RWPE1 (cell line): ENCODE measurements at places on chromosomes 16 and 17.

DNA sequence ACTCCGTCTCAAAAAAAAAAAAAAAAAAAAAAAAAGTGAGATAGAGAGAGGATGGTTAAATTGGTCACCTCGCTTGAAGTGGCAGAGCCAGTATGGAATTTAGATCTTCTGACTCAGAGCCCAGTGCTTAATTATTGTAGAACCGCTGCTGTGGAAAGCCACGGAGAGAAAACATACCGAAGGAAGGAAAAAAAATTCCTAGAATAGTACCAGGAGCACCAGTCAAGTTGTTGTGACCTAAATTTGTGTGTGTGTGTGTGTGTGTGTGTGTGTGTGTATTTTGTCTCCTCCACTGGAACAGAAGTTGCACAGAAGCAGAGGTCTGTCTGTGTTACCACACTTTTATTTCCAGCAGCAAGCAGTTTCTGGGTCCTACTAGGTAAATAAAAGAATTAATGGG, 10.6 kb upstream of the NUP85 start:
- DNase-seq = no peak

DNA sequence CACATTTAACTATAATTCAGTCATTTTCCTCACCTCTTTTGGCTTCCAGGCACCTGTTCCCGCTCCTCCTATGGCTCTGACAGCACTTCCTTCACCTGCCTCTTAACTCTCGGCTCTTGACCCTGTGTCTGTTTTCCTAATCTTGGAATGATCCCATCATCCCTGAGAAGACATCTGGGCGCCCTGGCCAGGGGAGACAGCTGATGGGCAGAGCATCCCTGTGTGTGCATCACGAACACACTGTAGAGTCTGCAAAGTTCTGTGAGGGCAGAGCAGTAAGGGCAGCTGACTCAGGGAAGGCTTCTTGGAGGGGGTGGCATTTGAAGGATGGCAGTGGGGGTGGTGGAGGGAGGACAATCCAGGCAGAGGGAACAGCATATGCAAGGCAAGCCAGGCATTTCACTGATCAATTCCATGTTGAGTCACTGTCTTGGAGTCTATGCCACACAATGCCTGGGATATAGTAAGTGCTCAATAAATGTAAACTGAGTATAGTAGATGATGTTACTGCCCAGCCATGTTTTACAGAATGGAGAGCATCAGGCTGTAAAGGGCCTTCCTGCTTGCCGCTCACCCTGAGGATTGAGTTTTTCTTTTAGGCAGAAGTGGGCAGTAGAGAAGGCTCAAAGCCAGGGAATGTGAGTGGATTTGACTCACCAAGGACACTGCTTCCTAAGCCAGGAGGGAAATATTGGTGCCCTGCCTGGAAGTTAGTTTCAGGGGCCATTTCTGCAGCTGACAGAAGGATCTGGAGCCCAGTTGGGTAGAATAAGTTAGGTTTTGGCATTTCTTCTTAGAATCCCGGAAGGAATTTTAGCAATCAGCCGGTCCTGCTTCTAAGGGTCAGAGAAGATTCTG, 5.8 kb upstream of the RAB11FIP4 start:
- DNase-seq = no peak

DNA sequence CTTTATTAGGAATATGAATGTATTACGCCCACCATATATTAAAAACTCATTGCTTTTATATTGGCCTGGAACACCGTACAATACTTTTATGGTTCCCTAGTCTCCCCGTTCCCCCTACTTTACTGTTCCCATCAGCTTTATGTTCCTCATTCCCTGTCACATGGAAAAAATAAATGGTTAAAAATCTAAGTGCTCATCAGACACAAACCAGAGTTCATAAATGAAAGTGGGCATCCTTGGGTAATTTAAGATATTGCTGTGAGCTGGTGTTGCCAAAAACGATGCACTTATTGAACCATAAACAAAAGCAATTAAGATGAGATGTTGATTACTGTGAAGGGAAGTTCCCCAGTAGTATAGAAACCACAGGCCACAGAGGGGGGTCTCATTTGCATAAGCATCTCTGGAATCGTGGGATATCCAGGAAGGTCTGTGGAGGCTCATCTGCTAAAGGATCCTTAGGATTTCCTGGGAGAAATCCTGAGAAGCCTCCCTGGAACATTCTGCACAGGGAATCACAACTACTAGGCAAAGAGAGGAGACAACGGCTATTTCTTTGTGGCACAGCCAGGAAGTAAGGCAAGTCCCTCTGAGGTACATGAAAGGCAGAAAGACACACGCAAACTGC, 591.4 kb upstream of the CDH11 start:
- DNase-seq = no peak

DNA sequence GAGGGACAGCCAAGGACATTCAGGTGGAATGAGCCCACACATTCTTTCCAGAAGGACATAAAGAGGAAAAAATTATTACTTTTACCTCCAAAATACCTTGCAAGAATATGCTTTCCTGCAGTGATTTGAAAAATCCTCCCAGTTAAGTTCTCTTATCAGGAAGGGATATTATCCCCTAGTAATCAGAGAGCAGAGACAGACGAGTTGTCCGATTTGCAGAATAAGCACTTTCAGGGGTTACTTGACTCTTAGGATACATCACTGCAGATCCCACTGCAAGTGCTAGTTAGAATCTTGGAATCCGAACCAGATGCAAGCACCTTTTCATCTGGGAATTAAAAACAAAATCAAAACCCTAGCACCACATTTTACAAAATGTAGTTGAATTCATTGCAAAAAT, 33.6 kb downstream of the FOXL1 start:
- DNase-seq = no peak

- DNase-seq = no peak
Observed at GRCh38 chr16:81477697-81478693, 33.4 kb downstream of the CMIP start.

DNA sequence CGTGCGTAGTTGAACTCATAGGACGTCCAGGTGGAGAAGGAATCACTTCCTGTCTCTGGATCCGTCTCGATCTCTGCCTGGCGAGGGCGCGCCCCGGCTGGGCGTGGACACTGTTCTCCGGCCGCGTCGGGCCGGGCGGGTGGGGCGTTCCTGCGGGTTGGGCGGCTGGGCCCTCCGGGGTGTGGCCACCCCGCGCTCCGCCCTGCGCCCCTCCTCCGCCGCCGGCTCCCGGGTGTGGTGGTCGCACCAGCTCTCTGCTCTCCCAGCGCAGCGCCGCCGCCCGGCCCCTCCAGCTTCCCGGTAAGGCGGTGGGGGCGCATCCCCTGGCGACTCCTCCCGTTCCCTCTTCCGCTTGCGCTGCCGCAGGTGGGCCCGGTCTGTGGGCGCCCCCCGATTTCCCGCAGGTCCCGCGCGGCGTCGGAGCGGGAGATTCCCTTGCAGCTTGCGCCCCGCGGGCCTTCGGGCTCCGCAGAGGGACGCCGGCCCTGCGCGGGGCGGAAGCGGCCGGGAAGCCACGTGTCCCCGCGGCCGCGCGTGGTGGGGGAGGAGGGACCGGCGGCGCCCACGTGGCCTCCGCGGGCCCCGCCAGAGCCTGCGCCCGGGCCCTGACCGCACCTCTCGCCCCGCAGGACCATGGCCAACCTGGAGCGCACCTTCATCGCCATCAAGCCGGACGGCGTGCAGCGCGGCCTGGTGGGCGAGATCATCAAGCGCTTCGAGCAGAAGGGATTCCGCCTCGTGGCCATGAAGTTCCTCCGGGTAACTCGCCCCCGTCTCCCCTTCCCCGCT, at the start of gene NME2:
TSS of gene NME2 (plus strand) at position 214 of the 789 bp plus-strand sequence. CDS start at position 634, 420 bp downstream.
- peak; percentile 93 for DNase-seq

DNA sequence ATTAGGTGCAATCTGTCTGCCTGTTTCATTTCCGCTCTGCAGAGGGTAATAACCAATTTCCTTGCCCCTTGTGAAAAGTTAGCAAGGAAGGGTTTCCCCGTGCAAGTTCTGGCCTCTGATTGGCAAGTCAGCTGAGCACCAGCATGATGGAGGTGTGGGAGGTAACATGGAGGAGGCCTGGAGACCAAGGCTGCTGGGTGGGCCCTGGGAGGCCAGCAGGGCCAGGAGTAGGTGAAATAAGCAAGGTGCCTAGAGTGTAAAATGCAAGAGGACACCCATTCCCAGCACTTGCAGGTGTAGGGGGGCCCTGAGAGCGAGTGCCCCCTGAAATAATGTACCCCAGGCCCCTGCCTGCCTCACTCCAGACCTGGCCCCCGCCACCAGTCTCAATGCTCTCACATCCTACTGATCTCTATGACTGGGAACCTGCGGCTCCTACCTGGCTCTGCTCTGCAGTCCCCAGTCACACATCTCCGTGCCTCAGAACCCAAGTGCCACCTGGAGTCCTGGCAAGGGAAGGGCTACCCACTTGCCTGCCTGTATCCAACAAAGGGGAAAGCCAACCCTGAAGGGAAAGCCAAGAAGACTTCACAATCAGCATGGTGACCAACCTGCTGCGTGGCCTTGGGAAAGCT, 116.2 kb downstream of the C16orf78 start:
- no peak for DNase-seq

GRCh38 chr17:10683853-10684252, 13.5 kb downstream of the SCO1 start:
- peak; percentile 6 for DNase-seq

GRCh38 chr16:89920723-89921122, 2.1 kb downstream of the MC1R start:
- no peak for DNase-seq

GRCh38 chr17:60678118-60678444, 430 bp downstream of the BCAS3 start:
- DNase-seq = peak; percentile 8

GRCh38 chr17:223723-224471, 42.4 kb upstream of the DOC2B start:
- DNase-seq = no peak

DNA sequence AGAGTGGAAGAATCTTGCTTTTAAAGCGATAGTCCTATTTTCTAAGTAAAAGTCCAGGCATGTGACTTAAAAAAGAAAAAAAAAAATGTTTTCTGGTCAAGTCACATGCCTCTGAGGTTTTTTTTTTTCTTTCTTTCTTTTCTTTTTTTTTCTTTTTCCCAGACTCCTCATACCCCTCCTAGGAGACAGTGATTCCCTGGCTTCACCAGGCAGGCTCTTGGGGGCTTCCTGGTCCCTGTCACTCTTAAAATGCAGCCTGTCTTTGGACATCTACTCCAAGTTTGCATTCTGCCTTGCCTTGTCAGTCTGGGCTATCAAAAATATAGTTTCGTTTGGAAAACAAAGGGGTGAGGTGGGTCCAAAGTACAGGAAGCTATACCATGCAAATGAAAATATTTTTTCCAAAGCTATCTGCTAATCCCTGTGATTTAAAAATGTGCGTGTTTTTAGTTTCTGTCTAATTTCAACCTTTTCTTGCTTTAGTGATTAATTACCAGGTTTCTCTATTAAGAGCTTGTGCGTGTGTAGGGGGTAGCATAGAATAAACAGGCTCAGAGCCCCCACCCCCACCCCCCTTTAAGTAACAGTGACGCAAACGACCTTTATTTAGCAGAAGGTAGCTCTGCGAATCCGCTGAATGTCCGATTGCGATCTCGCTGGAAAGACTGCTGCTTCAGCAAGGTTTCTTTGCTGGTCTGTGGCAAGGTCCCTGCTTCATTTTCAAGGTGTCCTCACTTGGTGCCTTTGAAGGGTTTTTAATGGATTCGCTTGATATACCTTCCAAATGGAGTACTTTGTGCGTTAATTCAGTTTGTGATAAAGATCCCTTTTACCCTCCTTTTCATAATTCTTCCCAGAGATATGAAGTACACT, 510.2 kb downstream of the WWOX start:
- DNase-seq = no peak

- DNase-seq = no peak
Observed at GRCh38 chr16:49738832-49739231, 117.1 kb downstream of the ZNF423 start.

- no peak for DNase-seq
Observed at GRCh38 chr17:39676198-39676819, 8.1 kb downstream of the PNMT start.

- no peak for DNase-seq
Observed at GRCh38 chr17:72614871-72615626, 477.4 kb downstream of the SLC39A11 start.

- DNase-seq = no peak
Observed at GRCh38 chr17:1160591-1161390, 19.0 kb downstream of the ABR start.

- peak; percentile 76 for DNase-seq
Observed at GRCh38 chr17:41496803-41497484, 7.2 kb upstream of the KRT36 start.

DNA sequence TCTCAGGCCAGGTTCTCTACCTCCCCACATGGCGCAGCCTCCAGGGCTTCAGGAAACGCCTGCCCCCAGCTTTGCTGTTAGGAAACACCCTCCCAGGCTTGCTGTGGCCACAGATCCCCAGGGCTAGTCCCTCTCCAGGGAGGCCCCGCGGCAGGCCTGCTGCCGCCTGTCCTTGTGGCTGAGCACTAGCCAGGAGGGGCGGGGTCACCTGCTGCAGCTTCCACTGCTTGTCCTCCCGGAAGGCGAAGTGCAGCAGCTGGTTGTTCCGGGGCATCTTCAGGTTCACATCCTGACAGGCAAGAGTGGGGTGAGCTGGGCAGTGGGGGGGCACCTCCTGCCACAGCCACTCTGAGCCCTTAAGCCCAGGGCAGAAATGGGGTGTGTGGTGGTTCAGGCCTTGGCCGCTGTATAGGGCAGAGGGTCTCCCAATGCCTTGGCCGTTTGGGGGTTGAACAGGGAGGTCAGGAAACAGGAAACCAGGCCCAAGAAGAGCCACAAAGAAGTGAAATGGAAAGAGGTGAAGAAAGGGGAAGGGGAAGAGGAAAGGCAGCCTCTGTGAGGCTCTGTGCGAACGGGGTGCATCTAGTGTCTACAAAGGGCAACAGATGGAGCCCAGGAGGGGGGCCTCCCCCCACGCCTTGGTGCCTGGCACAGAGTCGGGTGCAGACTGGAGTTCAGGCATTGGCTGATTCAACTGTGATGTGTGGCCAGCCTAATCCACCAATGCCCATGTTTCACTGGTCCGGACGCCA, 2.0 kb downstream of the ROGDI start:
- peak; percentile 40 for DNase-seq

DNA sequence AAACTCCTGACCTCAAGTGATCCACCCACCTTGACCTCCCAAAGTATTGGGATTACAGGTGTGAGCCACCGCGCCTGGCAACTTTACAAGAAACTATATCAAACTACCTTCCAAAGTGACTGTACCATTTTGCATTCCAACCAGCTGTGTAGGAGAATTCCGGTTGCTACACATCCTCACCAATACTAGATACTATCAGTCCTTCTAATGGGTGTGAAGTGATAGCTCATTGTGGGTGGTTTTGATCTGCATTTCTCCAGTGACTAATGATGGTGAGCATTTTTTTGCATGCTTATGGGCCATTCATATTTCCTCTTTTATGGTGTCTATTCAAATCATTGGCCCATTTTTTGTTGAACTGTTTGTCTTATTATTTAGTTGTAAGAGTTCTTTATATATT, 37.7 kb downstream of the SCNN1B start:
- no peak for DNase-seq

GRCh38 chr17:2947996-2948550, 115.3 kb downstream of the OR1D5 start:
- DNase-seq = no peak

- no peak for DNase-seq
Observed at GRCh38 chr16:64687786-64688185, 434.1 kb downstream of the CDH11 start.

- DNase-seq = no peak
Observed at GRCh38 chr16:22323959-22324786, 27.0 kb downstream of the POLR3E start.
